ENCODE measurements at places on chromosomes 2 and 18. TPM values are rescaled to one million over a fixed set of nuclear protein-coding genes. Genes with fewer than 3 reads are reported as not detected.
A peak's percentile ranks its signal among the peaks of the same experiment; 100 is the strongest.

DNA sequence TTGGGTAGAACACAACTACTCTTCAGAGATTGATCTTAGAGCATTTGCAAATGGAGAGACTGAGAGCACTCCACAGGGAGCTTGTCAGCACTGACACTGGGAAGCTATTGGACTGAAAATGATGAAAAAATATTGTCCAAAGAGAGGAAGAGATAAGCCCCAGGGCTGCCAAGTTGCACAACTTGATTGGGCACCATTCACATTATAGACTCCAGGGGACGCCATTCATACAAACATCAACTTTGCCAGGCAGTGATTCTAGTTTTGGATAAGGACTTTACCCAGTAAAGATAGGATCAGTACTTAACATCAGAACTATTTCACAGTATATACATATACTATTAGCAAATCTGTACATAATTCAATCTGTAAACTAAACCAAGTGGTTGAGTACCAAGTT, 79.6 kb upstream of the MYCN start:
- H3K4me1 ChIP-seq = no peaks in the 10 kb centered on the region
- DNase-seq = no peak
- no peaks in the 10 kb centered on the region for H3K36me3 ChIP-seq
- no peaks in the 10 kb centered on the region for H3K27me3 ChIP-seq

- no peaks in the 10 kb centered on the region for H3K36me3 ChIP-seq
- no peaks in the 10 kb centered on the region for H3K27me3 ChIP-seq
- DNase-seq = no peak
- H3K4me3 ChIP-seq = no peak overlapping the region
- H3K4me1 ChIP-seq = peaks cover 5% of the 10 kb centered on the region
Measured at GRCh38 chr2:71637736-71638135, 184.4 kb downstream of the DYSF start.

Gene CREG2
- total RNA-seq = not detected

Gene PPP1R1C
- total RNA-seq = not detected

DNA sequence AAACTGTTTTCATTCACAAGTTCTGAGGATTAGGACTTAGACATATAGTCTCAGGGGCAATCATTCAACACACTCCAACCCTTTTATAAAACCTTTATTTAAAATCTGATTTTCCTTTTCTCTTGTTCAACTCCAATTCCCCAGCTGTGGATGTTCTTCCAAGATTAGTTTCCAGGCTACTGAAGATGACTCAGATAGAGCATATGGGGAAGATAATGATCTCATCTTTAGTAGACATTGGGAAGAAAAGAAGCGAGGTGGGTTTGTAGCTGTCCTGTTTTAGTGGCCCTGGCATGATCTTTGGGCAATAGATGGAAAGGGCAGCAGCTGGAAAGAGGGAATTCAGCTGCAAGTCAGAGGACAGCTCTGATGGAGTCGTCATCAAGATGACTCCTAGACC, 247.7 kb upstream of the CCDC68 start:
- DNase-seq = no peak
- H3K27ac ChIP-seq = no peak overlapping the region
- no peaks in the 10 kb centered on the region for H3K27me3 ChIP-seq
- H3K36me3 ChIP-seq = no peaks in the 10 kb centered on the region

- H3K27me3 ChIP-seq = no peaks in the 10 kb centered on the region
- H3K36me3 ChIP-seq = no peaks in the 10 kb centered on the region
- H3K27ac ChIP-seq = no peak overlapping the region
- H3K4me1 ChIP-seq = no peaks in the 10 kb centered on the region
Measured at GRCh38 chr2:82740527-82740926, 1718.6 kb downstream of the SUCLG1 start.

DNA sequence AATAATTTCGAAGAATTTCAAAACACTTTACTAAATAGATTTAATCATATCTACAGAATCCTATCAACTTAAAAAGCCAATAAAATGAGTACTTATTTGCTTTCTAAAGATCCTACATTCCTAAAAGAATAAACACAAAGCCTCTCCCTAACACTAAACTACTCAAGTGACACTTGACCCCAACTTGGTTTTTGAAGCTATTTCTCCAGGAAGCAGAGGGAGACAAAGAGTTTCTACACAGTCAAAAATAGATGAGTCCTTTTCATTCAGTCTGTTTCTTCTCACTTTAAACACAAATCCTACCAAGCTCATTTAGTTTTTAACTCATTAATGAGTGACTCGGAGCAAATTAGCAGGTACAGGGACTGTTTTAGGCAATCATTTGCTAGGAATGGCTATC, 2.1 kb downstream of the ATL2 start:
- H3K4me3 ChIP-seq = peak overlapping the region; percentile 79
- no peaks in the 10 kb centered on the region for H3K27me3 ChIP-seq
- no peak overlapping the region for H3K27ac ChIP-seq
- peak; percentile 46 for DNase-seq

GRCh38 chr2:1802469-1803216, 58.3 kb upstream of the PXDN start:
- no peak overlapping the region for H3K4me3 ChIP-seq
- no peak overlapping the region for H3K27ac ChIP-seq
- H3K36me3 ChIP-seq = no peaks in the 10 kb centered on the region
- no peak for DNase-seq

DNA sequence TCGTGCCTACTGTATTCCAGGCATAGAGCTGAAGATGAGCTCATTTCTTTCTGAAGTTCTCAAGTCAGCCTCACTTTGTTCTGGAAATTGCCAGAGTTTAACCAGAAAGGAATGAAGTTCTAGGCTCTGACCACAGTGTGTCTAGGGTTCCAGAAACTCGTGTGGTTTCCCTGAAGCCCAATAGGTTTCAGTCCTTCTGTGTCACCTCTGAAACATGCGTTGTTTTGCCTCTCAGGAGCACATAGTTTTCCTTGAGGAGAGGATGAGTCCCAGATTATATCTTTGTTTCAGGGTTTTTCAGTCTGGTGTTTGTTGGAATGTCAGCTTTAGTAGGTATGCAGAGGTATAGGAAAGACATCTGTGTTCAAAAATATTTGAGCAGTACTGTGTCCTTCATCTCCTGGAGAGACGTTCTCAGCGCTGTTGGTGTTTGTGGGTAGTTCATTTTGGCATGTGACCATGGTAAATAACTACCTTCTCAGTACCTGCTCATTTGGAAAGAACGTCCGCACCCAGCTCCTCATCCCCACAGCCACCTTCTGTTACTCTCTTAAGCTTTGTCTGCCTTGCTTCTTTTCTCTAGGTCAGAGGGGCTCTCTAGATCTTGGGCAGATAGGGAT, 56.6 kb downstream of the RALBP1 start:
- peaks cover 96% of the 10 kb centered on the region for H3K36me3 ChIP-seq
- no peak overlapping the region for H3K4me3 ChIP-seq
- no peak for DNase-seq
- no peaks in the 10 kb centered on the region for H3K27me3 ChIP-seq

Gene PTPN4
- total RNA-seq = 8.1 TPM

Gene CD226
- total RNA-seq = 3.3 TPM

GRCh38 chr2:182187130-182187529, 201.5 kb downstream of the PPP1R1C start:
- H3K36me3 ChIP-seq = no peaks in the 10 kb centered on the region
- H3K4me1 ChIP-seq = no peaks in the 10 kb centered on the region
- H3K4me3 ChIP-seq = no peak overlapping the region
- DNase-seq = no peak
- H3K27me3 ChIP-seq = no peaks in the 10 kb centered on the region

GRCh38 chr2:230765611-230766300, 53.1 kb downstream of the CAB39 start:
- H3K4me3 ChIP-seq = no peak overlapping the region
- peaks cover 56% of the 10 kb centered on the region for H3K36me3 ChIP-seq
- peak; percentile 39 for DNase-seq
- peaks cover 10% of the 10 kb centered on the region for H3K4me1 ChIP-seq

Gene SMAD7
- total RNA-seq = 123 TPM

GRCh38 chr2:164840930-164841718, 499 bp downstream of the COBLL1 start:
- no peaks in the 10 kb centered on the region for H3K36me3 ChIP-seq
- H3K4me3 ChIP-seq = peak overlapping the region; percentile 70
- no peaks in the 10 kb centered on the region for H3K27me3 ChIP-seq
- DNase-seq = peak; percentile 92

DNA sequence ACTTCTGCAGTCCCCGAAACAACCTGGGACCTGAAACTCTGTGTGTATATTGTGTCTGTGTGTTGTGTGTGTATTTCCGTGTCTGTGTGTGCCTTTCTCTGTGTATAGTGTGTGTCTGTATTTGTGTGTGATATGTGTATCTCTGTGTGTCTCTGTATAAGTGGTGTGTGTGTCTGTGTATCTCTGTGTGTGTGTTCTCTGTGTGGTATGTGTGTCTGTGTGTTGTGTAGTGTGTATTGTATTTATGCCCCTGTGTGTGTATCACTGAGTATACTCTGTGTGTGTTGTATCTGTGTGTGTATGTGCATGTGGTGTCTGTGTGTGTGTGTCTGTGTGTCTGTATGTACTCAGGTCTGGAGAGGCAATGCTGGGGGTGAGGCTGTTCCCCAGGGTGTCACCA, 11.6 kb downstream of the CASP8 start:
- peaks cover 100% of the 10 kb centered on the region for H3K36me3 ChIP-seq
- DNase-seq = no peak
- no peak overlapping the region for H3K4me3 ChIP-seq
- no peaks in the 10 kb centered on the region for H3K27me3 ChIP-seq
- no peak overlapping the region for H3K27ac ChIP-seq
- no peaks in the 10 kb centered on the region for H3K4me1 ChIP-seq

DNA sequence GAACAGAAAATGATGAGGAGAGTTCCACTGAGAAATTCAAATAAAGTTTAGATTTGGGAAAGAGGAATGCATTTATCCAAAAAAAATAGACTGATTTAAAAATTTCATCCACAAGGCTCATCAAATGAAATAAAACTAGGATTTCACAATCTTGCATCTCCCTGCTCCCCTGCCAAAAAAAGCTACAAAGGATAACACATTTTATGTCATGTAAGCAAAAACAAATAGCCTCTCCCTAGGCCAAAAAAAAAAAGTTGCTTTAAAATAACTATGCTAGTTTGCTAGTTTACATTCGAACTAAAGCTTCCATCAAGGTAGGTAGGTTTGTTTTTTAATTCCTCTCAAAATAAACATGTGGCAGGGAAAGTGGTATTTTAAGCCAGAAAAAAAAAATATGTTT, 465.5 kb upstream of the ID2 start:
- H3K27me3 ChIP-seq = no peaks in the 10 kb centered on the region
- H3K27ac ChIP-seq = no peak overlapping the region
- H3K4me3 ChIP-seq = no peak overlapping the region
- DNase-seq = no peak

Gene SLC5A7
- 0.58 TPM for total RNA-seq

Gene MATN3
- 7.0 TPM for total RNA-seq

- no peak overlapping the region for H3K4me3 ChIP-seq
- DNase-seq = no peak
- no peaks in the 10 kb centered on the region for H3K4me1 ChIP-seq
- H3K27me3 ChIP-seq = no peaks in the 10 kb centered on the region
Measured at GRCh38 chr2:70161069-70161534, 29.7 kb downstream of the C2orf42 start.

Gene SCN3A
- total RNA-seq = not detected

- no peaks in the 10 kb centered on the region for H3K4me1 ChIP-seq
- DNase-seq = no peak
- H3K4me3 ChIP-seq = no peak overlapping the region
- H3K27me3 ChIP-seq = no peaks in the 10 kb centered on the region
- H3K27ac ChIP-seq = no peak overlapping the region
Measured at GRCh38 chr18:31884020-31884419, 58.9 kb downstream of the TRAPPC8 start.

DNA sequence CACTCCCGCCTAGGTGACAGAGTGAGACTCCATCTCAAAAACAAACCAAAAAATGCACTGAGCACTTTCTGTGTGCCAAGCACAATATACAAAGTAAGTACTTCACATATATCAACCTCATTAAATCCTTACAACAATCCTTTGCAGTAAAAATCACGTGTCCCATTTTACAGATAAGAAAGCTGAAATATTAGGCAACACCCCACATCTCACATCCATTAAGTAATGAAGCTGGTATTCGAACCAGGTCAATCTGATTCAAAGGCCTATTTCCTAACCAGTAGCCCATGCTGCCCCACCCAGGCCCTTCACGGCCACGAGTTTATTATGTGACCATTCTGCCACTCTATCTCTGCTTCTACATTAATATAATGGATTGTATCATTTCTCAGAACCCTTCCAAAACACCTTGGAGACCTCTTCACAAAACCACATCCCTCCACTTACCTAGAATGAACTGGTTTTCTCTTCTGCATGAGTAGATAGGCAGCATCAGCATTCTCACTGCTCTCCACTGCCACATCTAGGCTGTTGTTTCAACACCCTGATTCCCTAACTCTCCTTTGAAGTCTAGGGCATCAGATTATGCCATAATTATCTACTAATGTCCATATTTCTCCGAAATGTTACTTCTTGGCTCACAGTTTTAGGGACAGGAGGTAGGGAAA, 3.1 kb upstream of the EXOC6B start:
- H3K4me3 ChIP-seq = no peak overlapping the region
- no peaks in the 10 kb centered on the region for H3K27me3 ChIP-seq
- no peaks in the 10 kb centered on the region for H3K4me1 ChIP-seq
- DNase-seq = no peak
- H3K27ac ChIP-seq = no peak overlapping the region
- H3K36me3 ChIP-seq = no peaks in the 10 kb centered on the region

Gene SERPINB12
- not detected for total RNA-seq

- no peak overlapping the region for H3K4me3 ChIP-seq
- peak; percentile 23 for DNase-seq
- H3K27ac ChIP-seq = no peak overlapping the region
- H3K36me3 ChIP-seq = no peaks in the 10 kb centered on the region
- no peaks in the 10 kb centered on the region for H3K4me1 ChIP-seq
Measured at GRCh38 chr2:147382322-147382948, 462.4 kb upstream of the ACVR2A start.

Gene LRRC30
- total RNA-seq = not detected

Measured in stomach (tissue), 19 donors.